RWPE1 (cell line): ENCODE measurements at places on chromosomes 6 and 20.

GRCh38 chr6:133855991-133856370, 32.9 kb upstream of the TCF21 start:
- no peak for DNase-seq

GRCh38 chr6:19519941-19520340, 317.2 kb upstream of the ID4 start:
- no peak for DNase-seq

DNA sequence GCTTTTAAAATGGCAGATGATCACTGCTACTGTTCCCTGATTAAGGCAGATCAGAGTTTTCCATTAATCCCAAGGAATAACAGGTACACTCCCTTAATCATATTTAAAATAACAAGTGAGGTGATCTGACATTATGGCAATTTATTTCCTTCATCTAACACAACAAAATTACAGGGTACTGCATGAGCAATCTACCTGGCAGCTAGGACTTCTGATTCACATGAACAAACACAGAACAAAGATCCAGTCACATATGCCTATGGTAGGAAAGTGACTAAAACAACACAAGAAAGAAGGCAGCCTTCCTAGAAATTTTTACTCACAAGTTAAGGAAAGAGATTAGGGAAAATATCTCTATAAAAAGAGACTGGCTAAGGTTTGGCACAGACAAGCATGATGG, 33.2 kb downstream of the MAP7 start:
- peak; percentile 31 for DNase-seq

- DNase-seq = peak; percentile 80
Observed at GRCh38 chr6:33199687-33200218, 712 bp downstream of the RXRB start.

GRCh38 chr20:16350465-16350864, 222.8 kb downstream of the KIF16B start:
- DNase-seq = peak; percentile 55

DNA sequence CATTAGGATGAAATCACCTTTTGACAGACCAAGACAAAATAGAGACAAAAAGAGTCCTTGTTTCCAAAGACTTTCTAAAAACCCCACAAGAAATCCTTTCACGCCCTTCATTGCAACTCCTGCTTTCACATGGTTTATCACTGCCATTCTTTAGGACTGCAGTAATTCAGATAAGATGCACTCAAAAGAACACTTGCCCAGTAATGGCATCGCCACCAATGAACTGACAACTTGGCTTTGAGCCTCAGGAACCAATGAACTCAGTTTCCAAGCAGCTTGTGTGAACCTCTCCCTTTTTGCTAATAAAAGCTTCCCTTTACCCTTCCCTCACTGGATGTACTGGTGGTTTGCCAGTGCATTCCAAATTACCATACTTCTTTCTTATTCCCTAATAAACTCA, 21.8 kb downstream of the OSTM1 start:
- DNase-seq = no peak

DNA sequence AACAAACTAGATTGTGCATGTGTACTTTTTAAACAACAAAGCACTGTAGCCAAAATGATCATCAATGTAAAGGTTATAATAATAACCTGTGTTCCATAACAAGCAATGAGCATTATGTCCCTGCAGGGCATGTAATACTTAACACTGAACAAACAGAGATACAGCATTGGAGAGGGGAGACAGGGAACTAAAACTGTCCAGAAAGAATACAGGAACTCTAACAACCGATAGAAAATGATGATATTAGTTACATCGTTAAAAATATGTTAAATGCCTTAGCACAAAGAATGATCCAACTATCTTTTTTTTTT, 80.5 kb downstream of the COL9A1 start:
- no peak for DNase-seq

DNA sequence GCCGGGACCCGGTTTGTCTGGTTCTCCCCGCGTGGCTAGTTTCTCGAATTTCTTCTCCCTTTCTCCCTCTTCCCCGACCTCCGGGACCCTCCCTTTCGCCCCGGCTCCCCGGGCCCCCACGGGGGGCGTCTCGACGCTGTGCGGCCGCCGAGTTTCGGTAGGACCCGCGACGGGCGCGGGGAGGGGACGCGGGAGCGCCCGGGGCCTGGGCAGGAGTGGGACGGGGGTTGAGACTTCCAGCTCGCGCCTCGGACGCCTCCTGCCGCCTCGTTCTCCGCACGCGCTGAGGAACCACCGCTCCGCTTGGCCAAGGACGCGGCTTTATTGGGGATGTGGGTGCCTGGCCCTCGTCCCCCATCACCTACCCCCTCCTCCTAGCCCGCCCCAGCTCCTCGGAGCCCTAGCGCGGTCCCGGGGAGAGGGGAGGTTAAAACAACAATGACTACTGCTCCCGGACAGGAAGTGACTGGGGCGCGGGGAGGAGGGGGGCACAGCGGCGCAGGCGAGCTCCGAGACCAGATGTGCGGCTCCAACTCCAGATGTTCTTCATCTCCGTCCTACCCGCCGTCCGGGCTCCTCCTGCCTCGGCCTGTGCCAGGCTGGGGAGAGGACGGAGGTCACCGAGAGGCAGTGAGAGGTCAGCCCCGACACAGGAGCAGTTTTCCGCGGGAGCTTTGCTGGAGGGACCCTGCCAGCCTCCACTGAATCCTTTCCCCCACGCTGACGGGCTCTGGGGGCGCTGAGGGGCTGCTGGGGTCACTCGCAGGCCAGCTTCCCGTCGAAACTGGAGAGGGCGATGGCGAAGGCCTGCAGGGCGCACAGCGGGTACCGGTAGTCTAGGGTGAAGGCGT, 917 bp upstream of the TEAD3 start:
- peak; percentile 70 for DNase-seq

DNA sequence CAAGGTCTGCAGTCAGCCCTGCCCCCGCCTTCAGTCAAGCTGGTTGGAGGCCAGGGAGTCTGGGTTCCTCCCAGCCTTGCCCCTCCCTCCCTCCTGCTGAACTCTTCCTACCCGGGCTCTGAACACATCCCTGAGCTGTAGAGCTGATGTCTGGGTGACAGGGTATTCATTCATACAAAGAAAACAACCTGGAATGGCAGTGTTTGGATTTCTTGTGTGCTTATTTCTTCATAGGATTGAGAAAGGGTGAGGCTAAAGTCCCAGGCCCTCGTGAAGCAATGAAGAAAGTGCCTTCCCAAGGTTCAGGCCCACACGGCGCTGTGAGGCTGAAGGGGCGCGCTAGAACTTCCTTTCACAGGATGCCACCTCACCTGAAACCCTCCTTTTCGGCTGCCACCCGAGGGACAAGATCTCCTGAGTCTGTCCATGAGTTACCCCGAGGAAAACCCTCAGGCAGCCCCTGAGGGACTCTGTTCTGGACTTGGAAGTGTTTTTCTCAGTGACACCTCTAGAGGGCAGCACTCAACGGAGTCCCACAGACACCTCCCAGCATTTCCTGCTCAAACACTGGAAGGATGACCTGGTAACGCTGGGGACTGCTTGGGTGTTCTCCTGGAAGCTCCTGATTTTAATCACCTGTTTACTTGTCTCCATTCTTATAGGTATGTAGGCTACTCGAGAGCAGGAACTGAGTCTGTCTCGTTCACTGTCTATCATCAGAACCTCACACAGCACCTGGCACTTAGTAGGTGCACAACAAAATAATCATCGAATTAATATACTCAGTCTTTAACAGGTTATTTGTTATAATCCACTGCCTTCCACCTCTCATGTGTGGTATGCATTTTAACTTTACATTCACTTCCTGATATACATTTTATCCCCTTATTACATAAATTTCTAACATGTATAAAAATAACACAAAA, 11.8 kb upstream of the GSTA1 start:
- peak; percentile 60 for DNase-seq

- DNase-seq = peak; percentile 93
Observed at GRCh38 chr6:26033085-26033940, 53.9 kb upstream of the HFE start.

DNA sequence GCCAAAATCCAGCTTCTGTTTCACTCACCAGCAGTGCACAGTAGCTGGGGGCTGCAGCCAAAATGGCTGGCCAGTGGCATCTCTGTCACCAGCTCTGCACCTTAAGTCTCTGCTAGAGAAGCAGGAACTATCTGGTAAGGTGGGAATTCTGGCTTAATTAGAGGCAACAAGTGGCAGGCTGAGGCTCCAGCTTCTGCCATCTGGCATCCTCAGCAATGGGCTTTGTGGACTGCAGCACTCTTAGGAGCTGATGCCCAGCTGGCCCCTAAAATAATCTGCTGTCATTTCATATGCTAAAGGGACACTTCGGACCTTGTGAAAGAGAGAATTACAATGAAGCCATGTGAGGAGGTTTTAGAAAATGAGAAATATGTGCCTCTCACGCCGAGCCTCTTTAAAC, 4.6 kb upstream of the CLDN20 start:
- no peak for DNase-seq

DNA sequence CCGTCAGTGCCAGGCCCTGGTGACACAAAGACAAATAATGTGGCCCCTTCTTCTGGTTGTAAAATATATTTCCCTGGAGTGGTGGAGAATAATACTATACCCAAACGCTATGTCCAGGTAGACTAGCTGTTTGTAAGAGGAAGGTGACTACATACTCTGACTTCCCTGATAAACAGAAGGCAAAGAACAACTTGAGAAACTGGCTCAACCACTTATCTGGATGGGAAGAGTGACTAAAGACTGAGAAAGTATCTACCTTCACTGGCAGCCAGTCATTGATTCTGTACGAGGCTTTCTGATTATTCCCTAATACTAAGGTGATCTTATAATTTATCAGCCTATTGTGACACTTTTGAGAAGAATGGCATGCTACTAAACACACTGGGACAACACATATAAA, 569.7 kb downstream of the EPHA7 start:
- DNase-seq = peak; percentile 4

- peak; percentile 38 for DNase-seq
Observed at GRCh38 chr6:52362443-52363227, 684 bp downstream of the PAQR8 start.

DNA sequence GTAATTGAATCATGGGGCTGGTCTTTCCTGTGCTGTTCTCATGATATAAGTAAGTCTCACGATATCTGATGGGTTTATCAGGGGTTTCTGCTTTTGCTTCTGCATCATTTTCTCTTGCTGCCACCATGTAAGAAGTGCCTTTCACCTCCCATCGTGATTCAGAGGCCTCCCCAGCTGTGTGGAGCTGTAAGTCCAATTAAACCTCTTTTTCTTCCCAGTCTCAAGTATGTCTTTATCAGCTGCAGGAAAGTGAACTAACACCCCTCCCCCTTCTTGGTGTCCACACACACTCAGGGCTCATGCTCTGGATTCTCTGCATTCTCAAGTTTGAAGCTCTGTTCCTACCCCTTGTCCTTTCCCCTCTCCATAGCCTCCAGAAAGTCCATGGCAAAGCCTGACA, 107.1 kb downstream of the THBS2 start:
- DNase-seq = no peak

DNA sequence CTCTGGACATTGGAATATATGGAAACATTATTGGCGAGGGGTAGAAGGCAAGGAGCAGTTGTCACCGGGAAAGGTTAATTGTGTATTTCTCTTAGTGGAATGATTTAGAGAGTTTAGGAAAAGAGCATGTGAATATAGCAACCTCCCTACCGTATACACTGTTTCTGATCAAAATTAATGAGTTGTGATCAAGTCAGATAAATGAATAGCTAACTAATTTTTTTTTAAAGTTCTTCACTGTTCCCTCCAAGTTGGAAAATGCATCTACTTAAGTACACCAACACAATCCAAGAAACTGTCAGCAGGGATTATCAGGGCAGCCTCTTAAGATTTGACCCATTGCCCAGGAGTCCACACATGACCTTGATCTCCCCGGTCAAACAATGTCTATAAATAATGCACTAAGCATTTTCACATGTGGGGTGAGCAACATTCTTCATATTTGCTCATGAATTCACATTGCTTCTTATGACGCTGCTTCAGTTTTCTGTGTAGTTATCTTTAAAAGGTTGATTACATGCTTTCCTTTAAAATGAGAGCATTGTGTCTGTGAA, 680.8 kb upstream of the NRSN1 start:
- DNase-seq = no peak

DNA sequence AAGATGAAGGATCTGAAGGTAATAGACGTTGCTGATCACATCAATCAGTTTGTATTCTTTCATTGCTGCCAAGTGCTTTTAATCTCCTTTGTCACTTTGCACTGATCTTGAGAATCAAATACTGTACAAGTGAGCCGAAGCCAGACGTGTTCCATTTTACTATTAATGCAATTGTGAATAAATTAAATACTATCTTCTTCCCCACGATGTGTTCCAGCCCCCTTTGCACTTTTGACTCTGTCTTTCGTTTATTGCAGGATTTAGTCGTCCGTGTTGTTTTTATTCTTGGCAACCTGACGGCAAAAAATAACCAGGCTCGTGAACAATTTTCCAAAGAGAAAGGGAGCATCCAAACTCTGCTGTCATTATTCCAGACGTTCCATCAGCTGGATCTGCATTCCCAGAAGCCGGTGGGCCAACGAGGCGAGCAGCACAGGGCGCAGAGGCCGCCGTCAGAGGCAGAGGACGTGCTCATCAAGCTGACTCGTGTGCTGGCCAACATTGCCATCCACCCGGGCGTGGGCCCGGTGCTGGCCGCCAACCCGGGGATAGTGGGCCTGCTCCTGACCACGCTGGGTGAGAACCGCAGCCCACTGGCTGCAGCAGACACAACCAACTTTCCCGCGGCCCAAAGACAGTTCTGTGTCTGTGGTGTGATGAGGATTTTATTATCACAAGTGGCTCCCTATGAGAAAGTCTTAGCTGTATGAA, 104.7 kb downstream of the ARMC2 start:
- no peak for DNase-seq

DNA sequence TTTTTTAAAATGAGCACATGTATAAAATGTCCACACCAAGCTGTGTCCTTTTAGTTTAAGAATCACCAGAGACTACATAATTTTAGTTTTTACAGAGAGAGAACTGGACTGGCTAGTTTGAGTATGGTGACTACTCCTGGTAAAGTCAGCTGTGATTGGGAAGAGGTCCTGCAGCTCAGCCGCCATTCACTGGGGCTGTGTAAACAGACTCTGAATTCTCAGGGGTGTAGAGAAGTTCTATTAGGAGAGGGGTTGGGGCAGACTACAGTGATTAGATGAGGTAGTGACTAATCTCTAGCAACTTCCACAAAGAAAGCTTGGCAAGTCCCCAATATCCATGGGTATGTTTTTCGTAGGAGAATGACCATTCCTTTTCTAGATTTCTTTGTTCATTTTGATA, 341.2 kb upstream of the MAP3K7 start:
- no peak for DNase-seq

- DNase-seq = no peak
Observed at GRCh38 chr6:70379473-70380013, 33.8 kb upstream of the FAM135A start.

- peak; percentile 27 for DNase-seq
Observed at GRCh38 chr6:158611541-158612370, 32.8 kb downstream of the DYNLT1 start.
